Sigmoid colon (tissue), 7 donors: ENCODE measurements at places on chromosomes 2 and 18.
A peak's percentile ranks its signal among the peaks of the same experiment; 100 is the strongest.

DNA sequence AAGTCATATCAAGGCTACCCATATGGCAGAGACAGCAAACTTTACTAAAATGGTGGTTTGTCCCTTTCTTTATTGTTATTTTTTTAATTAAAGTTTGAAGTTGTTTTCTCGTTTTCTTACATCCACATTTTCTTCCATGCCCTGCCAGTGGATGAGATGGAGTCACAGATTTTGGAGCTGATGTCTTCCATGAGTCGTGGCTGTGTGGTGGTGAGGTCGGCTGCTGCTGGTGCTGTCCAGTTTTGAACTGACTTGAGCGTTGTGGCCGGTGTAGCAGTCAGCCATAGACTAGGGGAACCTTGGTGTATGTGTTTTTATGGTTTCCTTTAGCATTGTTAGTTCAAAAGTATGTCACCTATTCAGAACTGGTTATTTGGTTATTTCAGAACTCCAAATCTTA, 182.8 kb downstream of the SH3RF3 start:
- DNase-seq: no peak

DNA sequence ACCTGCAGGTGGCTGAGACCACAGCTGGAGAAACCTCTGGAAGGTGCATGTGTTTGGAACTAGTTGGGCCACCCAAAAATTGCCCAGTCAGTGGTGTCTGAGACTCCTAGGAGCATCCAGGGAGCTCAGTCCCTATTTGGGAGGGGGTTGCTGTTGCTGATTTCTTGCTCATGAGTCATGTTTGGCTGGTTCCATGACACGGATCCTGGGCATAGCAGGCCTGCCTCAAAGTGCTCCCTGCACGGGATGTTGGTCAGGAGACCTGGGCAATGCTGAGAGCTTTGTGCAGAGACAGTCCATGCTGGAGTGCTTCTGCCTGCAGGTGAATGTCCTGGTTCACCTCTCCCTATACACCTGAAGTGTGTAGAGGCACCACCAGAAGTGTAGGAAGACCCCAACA, 194.2 kb downstream of the GLI2 start:
- no peak for DNase-seq

DNA sequence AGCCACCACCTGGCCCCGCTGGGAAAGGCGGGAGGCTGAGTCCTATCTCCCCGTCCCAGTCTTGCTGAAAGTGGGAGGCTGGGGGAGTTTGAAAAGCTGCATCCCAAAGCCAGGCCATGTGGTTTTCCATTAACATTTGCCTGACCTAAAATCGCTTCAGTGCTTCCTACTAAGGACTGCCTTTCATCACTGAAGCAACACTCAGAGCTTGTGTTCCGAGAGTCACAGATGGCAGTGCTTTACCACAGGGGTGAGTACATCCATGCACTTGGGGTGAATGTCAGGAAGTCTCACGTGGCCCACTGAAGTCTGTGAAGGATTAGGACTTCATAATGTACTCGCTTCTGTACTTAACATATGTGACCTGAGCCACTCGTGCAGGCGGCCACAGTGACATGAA, 43.3 kb downstream of the PXDN start:
- peak; percentile 29 for DNase-seq

- DNase-seq: peak; percentile 76
Observed at GRCh38 chr2:191049728-191050639, 36.0 kb upstream of the STAT1 start.

DNA sequence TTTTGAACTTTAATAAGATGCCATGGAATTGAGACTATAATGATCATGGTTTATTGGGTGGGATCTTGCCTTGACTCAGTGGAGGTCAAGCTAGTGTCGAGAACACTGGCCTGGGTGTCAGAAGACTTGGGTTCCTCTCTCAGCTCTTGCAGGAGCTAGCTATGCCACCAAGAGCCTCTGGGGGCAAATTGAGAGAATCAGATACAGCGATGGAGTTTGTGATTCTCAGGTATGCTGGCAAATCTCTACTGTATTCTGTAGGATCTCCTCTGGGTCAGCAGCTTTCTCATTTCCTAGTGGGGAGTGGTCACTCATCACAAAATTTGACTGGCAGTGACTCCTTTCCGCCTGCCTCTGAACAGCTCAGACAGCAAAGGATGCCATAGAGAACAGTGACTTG, 477.0 kb downstream of the RNF144A start:
- no peak for DNase-seq
